ENCODE measurements at places on chromosomes 16 and 17.

DNA sequence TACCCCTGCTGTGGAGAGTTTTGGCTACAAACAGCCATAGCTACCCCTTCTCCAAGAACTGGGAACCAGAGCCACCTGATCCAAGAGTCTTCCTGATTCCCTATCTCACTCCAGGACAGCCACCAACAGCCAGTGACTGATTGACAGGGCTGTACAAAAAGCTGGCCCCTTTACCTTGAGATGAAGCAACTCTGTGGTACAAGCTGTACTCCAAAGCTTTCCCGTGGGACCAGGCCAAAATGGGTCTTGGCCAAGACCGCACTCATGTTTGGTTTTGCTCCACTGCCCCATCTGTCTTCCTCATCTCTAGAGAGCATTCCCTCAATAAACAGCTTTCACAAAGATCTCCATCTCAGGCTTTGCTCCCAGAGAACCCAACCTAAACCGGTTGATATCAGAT lies 43.6 kb downstream of the RNF157 start:
- DNase-seq, result no peak

- DNase-seq, result no peak
These were observed 18.7 kb upstream of the MEOX1 start for GRCh38 chr17:43680461-43680860.

- DNase-seq, result no peak
These were observed 131.6 kb downstream of the DYNLRB2 start for GRCh38 chr16:80672379-80672778.

- DNase-seq, result no peak
These were observed 12.9 kb downstream of the TMEM98 start for GRCh38 chr17:32940706-32941390.

GRCh38 chr17:59439741-59440211 lies 108.3 kb downstream of the YPEL2 start:
- DNase-seq, result no peak

- DNase-seq, result no peak
These were observed 113.5 kb downstream of the MAP2K6 start for GRCh38 chr17:69528035-69528434.

GRCh38 chr16:3180445-3180878 lies 7.5 kb upstream of the OR1F1 start:
- no peak for DNase-seq

GRCh38 chr17:19284005-19284959 lies 47.1 kb downstream of the EPN2 start:
- no peak for DNase-seq

- DNase-seq, result no peak
These were observed 344.5 kb upstream of the EEF2KMT start for GRCh38 chr16:5442054-5442453.

- DNase-seq, result no peak
These were observed 6.2 kb downstream of the PRCD start for GRCh38 chr17:76545918-76546555.

GRCh38 chr17:38379448-38379847 lies 27.8 kb downstream of the SOCS7 start:
- DNase-seq, result no peak

- DNase-seq, result no peak
These were observed 31.7 kb upstream of the CFAP20 start for GRCh38 chr16:58160855-58161254.

GRCh38 chr17:27398691-27399090 lies 57.6 kb upstream of the KSR1 start:
- no peak for DNase-seq

DNA sequence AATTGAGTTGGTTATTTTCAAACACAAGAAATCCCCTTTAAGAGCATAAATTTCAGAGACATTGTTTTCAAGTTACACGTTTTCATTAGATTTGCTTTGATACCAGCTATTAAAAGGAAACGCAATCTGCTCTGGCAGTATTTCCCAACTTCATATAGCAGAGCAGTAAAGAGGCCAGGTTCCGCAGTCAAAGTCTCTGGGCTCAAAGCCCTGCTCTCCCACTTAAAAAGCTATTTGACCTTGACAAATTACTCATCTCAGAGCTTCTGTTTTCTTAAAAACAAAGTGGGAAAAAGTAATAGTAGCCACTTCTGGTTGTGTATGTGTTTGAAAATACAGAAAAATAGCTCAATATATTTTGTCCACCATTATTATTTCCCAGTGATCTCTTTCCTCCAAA lies 89.7 kb upstream of the CDYL2 start:
- no peak for DNase-seq

DNA sequence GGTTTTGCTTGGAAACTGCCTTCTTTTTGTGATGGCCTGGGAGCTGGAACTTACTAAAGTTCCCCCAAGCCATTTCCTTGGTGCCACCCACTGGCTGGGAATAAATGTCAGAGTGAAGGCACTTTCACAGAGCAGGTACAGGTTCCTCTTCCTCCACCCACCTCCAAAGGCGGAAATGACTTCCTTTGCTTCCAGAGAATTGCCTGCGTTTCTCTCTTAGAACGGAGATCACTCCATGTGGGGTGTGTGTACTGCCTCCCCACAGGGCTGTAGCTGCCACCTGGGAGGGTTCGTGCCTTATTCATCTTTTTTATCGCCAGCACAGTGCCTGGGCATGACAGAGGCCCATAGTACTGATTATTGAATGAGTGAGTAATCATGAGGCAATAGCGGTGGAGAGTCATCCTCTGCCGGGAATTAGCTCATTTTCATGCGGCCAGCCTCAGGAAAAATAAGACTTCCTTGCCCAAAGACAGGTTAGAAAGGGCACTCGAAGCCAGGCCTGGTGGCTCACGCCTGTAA lies 32.2 kb upstream of the HAS3 start:
- DNase-seq, result no peak

GRCh38 chr16:50613281-50613963 lies 65.2 kb downstream of the NKD1 start:
- no peak for DNase-seq

DNA sequence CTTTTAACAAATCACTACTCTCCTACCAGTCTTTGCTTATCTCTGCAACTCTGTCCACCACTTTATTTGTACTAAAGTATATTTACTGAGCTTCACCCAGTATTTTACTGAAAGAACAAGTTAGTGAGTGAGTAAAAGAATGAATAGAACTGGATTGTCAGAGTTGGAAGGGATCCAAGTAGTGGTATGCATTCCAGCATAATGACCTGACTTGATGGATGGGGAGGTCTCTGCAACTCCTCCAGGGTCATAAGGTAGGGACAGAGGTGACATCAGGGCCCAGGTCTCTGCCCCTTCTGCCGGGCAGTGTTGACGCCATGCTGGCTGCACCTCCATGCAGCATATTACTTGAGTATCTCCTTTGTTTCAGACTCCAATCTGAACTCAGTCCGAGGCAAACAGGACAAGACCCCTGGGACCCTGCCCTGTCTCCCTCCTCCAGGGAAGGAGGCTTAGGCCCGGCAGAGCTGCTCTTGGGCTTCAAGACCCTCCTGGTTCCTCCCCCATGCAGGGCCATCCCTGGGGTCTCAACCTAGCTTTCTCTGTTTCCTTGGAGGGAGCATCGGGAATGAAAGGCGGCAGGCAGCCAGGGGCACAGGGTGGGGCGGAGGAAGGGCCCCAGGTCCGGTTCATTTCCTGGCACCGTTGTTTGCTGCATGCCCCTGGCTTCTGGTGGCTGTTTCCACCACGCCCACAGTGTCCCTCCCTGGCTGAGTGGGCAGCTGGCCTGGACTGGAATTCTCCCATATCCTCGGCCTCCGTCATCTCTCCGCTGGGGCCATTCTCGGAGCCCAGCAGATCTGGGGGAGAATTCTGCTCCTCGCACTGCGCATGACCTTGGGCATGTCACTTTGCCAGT lies 12.4 kb upstream of the ITGA3 start:
- DNase-seq, result no peak

DNA sequence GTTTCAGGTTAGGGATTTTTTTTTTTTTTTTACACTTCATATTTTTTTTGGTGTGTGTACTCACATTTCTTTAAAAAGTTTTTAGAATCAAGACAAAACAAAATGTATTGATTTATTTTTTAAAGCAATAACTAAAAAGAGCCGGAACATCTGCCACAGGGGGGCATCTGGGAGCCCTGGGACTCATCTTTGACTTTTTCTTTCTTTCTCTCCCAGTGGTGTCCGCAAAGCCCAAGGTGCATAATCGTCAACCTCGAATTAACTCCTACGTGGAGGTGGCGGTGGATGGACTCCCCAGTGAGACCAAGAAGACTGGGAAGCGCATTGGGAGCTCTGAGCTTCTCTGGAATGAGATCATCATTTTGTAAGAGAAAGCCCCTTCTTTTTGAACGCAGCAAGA lies 36.3 kb downstream of the WWP2 start:
- peak; percentile 33 for DNase-seq

GRCh38 chr16:84022644-84023043 lies 20.0 kb downstream of the SLC38A8 start:
- no peak for DNase-seq

DNA sequence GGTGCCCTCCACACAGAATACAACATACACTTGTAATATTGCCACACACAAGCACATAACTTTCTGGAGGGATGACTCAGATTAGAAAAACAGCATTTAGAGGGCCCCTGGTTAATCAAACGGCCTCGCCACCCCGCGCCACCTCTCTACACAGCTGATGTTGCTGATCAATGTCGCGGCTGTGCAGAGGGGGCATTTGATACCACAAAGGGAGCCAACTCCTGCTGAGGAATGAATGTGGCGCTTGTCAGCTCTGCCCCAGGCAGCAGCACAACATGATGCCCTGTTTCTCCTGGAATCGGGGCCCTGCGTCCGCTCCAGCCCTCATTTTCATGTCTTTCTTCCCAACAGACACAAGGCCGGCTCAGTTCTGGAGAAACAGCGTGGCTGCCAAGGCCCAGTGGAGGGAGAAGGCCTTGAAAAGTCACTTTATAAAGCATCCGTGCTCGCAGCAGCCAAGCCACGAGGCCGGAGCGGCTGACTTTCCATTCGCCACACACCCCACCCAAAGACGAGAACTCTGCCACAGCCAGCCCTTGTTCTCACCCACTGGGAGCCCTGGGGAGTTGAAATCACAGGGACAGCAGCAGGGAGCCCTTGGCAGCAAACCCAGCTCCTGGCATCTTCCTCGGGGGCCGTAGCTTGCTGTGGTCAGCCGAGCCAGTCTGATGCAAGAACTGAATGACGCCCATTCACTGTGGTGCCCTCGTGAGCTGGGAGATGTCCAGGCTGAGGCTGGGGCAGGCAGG lies 65.6 kb downstream of the XYLT1 start:
- peak; percentile 89 for DNase-seq

DNA sequence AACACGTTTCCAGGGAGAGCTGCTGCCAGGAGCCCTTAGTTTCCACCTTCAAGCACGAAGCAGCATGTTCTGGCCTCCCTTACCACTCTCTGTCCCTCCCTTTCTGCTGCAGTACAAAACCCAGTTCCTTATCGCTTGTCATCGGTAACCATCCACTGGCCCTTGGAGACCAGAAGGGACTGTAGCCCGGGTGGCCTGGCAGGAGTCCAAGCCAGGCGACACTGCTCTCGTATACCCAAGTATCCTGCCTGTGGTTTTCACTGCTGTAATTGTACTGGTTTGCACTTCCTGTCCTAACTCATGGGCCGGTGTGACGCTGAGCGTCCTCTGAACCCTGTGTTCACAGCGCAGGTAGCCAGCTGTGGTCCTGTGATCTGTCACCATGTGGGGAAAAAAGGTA lies 81.1 kb downstream of the MAF start:
- DNase-seq, result peak; percentile 28

DNA sequence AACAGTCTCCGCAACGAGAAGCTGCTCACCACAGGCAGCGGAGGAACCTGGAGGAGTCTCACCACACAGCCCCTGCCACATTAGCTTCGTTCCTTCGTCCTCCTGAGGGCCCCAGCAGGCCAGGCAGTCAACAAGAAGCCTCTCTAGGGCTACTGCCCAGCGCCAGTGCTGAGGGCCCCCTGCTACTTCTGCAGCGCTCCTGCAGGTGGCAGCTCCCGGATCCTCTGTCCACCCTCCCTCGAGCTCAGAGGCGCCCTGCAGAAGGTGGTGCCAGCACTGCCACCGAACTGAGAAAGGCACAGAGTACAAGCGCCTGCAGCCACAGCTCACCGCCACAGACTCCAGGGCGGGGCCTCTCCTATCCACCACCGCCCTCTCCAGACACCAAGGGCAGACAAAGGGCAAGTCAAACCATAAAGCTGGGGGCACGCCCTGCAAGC lies 27.3 kb downstream of the KDM8 start:
- no peak for DNase-seq

DNA sequence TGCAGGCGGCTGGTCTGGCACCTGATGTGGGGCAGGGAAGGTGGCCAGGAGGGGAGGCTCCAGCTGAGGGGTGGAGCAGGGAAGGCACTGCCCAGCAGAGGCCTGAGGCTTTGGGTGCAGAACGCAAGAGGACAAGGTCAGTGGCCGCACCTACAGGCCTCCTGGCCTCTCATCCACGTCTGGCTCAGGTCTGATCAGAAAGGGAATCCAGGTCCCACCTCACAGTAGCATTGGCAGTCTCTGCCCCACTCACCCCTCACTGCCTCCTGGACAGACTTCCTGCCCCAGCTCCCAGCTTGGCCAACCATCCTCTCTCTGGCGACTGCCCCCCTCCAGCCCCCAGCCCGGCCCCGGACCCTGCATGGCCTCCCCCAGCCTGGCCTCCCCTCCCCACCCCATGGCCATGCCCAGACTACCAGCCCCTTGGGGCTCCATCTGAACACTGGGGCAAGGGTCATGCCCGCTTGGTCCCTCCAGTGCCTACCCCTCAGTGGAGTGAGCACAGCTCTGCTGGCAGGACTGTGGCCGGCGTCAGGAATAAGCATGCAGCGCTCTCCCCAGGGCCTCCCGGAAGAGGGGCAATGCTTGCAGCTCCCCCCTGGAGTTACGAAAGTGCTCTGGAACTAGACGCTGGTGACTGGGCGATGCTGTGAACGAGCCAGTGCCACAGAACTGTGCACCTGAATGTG lies 4.6 kb downstream of the UTS2R start:
- DNase-seq, result no peak

GRCh38 chr17:27550974-27551505 lies 79.9 kb upstream of the LGALS9 start:
- no peak for DNase-seq

- no peak for DNase-seq
These were observed 834 bp downstream of the FLYWCH1 start for GRCh38 chr16:2912330-2913199.

GRCh38 chr17:36004594-36005108 lies 3.3 kb upstream of the CCL15 start:
- no peak for DNase-seq

DNA sequence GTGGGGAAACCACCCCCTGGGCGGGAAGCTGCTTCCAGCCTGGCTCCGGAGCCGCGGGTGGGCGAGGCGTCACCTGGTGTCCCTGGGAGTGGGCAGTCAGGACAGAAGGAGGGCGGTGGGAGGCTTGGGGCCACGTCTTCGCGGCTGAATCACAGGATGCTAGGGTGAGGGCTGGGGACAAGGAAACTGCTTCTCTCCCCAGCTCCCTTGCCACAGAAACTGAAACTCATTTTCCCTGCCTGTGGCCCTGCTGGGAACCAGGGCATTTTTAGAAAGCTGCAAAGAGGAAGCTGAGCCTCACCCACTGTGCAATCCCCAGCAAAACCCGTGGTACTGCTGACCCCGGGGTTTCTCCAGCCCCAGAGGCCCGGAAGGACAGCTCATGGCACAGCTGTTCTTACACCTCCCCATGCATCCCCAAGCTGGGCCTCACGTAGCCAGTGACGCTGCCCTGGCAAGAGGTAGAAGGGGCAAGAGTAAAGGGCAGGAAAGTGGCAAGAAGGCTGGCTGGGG lies 8.2 kb downstream of the RHBDF2 start:
- peak; percentile 32 for DNase-seq

Measured in head of caudate nucleus (tissue), 42 donors.